Inflammatory macrophage treated with lipopolysaccharide for 1 hour (primary cell): ENCODE measurements at places on chromosomes 13 and 19.

DNA sequence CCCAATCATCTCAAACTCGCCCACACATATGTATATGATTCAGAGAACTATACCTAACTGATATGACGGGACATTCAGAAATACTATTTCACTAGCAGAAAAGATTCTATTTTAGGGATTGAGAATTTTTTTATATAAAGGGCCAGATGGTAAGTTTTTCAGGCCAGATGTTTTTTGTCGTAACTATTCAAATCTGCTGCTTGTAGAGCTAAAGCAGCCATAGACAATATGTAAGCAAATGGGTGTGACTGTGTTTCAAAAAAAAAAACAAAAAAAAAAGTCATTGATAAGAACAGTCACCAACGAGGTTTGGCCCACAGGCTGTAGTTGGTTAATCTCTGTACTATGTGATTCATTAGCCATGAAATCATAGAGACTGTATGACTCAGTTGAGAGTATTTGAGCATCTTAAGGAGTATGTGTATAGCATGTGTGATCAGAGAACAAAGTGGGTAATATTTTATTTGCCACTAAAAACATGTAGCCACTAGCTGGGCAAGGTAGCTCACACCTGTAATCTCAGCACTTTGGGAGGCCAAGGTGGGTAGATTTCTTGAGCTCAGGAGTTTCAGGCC, 2724.7 kb downstream of the PCDH9 start:
- no peak for DNase-seq

DNA sequence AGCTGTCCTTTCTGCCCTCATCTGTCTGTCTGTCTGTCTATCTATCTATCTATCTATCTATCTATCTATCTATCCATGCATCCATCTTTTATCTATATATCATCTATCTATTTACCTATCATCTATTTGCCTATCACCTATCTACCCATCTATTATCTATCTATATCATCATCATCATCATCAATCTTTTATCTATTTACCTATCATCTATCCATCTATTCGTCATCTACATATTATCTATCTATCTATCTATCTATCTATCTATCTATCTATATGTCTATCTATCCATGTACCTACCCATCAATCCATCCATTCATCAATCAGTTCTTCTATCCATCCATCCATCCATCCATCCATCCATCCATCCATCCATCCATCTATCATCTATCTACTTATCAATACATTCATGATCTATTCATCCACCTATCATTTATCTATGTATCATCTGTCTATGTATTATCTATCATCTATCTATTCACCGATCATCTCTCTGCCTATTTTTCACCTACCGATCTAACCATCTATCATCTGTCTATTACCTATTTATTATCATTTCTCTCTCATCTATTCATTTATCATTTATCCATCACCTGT, 49.2 kb upstream of the ADGRE1 start:
- no peak for DNase-seq

GRCh38 chr13:98945863-98946605, 31.8 kb downstream of the DOCK9 start:
- DNase-seq, result no peak

DNA sequence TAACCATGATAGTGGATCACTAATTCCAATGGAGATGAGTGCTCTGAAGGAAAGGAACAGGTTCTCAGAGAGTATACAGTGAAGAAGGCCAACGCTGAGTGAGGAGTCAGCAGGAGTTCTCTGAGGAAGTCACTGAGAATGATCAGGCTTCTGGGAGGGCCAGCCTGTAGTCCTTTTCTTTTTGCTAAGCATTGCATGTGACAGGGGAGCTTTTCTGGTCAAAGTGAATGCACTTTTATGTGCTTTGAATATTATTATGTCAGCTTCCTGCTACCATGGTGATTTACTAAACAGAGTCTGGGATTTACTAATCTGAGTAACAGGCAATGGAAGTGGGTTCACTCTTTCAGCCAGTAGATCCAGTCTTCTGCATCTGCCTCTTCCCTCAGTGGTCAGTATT, 81.1 kb upstream of the SERP2 start:
- DNase-seq, result no peak

DNA sequence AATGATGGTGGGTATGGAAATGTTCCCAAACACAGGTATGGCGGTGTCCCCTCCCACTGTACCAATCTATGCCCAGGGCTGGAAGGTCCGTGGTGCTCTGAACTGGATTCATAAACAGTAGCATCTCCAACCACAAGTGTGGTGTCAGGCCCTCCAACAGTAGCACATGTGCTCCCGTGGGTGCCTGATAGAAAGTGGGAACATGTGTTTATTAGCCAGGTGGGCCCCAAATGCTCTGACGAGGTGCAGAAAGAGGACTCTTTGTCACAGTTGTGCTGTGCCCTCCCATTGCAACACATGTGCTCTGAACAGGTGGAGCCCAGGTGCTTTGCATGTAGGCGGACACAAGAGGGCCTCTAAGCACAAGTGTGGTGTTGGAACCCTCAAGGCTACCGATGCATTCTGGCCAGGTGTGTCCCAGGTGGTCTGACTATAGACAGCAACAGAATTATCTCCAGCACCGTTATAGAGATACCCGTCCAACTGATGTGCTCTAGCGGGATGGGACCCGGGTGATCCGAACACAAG, 75.4 kb upstream of the ZNF30 start:
- DNase-seq, result no peak

DNA sequence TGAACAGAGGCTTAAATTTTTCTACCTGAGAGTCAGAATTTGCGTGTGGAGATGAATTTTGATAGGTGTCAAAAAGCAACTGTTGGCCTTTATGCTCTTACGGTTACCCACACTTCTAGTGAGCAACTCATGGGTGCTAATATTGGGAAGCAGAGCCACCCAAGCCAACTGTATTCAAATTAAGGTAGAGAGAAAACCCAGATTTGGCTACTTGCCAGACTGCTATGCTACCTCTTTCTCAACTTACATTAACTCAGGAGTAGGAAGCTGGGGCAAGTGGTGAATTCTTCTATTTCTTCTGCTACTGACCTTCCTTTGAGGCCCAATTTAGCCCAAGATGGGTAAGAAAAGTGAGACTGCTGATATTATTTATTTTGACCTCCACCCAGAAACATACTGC, 83.9 kb downstream of the OLFM4 start:
- DNase-seq, result no peak

DNA sequence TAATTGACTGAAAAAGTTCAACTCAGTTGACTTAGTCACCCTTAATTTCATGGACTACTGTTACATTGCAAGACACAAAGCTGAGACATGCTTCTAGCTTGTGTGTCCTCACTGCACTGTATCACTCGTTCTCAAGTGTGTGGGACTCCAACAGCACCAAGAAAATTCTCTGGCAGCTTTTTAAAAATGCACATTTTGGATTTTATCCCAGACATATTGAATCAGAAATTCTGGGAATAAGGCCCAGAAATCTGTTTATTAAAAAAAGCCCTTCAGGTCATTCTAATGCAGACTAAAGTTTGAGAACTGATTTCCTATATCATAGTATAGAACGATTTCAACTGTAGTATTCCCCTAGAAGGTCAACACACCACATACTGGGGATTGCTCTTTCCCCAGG, 1485.3 kb downstream of the PCDH9 start:
- no peak for DNase-seq

- no peak for DNase-seq
These were observed 6.0 kb upstream of the TMPRSS9 start for GRCh38 chr19:2353887-2354592.

GRCh38 chr13:113558461-113558860, 26.1 kb upstream of the TFDP1 start:
- no peak for DNase-seq

DNA sequence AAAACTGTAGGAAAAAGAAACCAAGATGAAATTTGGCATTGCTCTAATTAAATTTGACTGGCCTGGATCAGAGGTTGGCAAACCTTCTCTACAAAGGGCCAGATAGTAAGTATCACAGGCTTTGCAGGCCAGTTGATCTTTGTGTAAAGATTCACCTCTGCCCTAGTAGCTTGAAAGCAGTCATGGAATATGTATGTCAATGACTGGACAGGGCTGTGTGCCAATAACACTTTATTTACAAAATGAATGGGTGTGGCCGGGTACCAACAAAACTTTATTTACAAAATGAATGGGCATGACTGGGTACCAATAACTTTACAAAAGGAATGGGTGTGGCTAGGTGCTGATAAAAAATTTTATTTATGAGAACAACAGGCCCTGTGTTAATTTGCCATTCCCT, 20.0 kb downstream of the SIN3B start:
- DNase-seq, result no peak

GRCh38 chr19:6947745-6948144, 60.4 kb downstream of the ADGRE1 start:
- peak; percentile 32 for DNase-seq

DNA sequence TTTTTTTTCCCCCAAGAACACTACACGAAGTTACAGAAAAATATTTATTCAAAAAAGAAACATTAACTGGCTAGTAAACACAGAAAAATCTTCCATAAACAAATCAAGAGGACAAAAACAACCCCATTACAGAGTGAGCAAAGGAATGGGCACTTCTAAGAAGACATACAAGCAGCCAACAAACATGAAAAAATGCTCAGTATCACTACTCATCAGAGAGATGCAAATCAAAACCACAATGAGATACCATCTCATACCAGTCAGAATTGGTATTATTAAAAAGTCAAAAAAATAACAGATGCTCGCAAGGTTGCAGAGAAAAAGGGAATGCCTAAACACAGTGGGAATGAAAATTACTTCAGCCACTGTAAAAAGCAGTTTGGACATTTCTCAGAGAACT, 131.7 kb downstream of the UGGT2 start:
- DNase-seq, result no peak

GRCh38 chr19:42246922-42247639, 4.7 kb upstream of the GSK3A start:
- no peak for DNase-seq

DNA sequence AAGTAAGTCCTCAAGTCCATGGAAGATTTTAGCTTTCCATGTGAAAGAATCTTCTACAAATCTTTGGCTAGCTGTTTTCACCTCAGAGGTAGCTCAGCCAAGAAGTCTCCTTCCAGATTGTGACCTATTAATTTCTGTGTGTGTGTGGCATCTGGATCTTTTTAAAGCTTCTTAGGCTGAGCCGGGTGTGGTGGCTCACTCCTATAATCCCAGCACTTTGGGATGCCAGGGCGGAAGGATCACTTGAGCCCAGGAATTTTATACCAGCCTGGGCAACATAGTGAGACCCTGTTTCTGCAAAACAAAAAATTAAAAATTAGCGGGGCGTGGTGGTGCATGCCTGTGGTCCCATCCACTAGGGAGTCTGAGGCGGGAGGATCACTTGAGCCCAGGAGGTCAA, 13.4 kb upstream of the SLC44A2 start:
- no peak for DNase-seq

- no peak for DNase-seq
These were observed 2464.5 kb downstream of the PCDH9 start for GRCh38 chr13:64765636-64766035.

DNA sequence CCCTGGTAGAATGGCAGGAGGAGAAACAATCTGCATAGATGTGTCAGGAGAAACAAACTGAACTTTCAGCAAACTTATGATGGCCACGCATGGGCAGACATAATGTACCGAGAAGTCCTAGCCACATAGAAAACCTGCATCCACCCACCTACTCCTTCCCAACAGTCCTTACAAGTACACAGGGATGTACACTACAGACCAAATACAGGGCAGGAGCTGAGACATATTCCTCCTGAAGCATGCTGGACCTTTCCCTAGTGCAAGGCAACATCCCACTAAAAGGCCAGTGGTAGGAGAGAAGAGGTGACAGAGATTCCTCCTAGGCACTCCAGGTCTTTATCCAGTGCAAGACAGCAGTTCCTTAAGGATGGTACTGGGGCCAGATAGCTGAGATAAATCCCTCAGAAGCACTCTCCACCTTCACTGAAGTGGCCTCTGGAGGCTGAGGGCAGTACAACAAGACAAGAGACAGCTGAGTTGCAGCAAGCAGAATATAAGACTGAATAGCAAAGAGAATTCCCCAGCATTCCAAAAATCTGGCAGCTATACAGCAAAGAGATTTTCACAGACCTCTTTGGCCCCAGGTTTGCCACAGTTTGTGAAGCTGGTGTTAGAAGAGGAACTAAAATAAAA, 18.3 kb downstream of the VWA8 start:
- DNase-seq, result no peak

DNA sequence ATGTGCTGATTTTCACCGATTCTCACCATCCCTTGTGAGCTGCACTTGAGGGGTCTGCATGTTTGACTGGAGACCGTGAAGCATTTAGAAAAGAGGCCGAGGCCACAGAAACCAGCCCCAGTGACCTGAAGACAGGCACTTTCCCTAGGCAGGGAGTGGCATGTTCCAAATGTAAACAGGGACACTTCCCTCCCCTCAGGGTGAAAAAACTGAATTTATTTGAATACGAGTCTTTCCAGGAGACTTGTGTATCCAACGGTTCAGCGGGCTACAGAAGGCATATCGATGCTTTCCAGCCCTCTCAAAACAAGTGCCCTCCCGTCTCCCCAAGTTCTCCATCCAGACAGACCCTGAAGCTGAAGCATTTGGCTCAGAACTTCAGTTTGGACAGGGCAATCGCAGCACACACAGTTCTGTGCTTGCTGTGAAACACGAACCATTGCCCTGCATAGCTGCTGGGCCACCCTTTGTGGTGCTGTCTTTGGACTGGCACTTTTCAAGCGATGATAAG, 106.1 kb downstream of the ZIC5 start:
- DNase-seq, result no peak
